ENCODE measurements at places on chromosomes 12 and 14.

DNA sequence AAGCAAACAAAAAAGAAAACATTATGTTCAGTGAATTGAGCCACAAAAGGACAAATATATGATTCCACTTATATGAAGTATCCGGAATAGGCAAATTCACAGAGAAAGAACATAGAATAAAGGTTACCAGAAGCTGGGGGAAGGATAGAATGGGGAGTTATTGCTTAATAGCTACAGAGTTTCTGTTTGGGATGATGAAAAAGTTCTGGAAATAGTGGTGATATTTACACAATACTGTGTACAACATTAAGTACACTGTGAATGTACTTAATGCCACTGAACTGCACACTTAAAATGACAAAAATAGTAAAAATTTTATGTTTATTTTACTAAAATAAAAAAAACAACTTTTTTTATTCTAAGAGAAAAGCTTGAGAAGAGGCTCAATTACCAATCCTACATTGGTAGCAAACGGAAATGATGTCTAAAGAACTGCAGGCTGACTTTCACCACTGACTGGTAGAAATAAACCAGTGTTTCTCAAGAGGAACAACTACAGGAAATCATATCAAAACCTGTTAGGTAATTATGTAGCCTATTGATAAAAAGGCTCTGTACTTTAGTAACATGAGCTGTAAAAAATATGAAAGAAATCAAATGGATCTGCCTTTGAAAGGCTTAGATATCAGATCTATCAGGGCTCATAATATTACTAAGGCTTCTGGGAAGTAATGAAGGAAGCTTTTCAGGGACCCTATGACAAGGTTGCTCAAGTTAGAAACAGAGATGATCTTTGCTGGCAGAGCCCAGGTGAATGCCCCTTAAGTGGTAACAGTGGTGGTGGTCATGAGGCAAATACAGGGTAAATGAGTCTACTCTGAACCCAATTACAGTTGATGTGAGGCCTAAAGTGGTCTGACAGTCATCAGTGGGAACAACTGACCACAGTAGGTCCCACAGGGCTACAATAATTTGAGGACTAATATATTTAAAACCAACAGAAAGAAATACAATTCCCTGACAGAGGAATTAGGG, 41.3 kb downstream of the BAZ1A start:
- DNase-seq: no peak

- DNase-seq: no peak
Observed at GRCh38 chr14:60590991-60591414, 58.3 kb downstream of the SIX1 start.

DNA sequence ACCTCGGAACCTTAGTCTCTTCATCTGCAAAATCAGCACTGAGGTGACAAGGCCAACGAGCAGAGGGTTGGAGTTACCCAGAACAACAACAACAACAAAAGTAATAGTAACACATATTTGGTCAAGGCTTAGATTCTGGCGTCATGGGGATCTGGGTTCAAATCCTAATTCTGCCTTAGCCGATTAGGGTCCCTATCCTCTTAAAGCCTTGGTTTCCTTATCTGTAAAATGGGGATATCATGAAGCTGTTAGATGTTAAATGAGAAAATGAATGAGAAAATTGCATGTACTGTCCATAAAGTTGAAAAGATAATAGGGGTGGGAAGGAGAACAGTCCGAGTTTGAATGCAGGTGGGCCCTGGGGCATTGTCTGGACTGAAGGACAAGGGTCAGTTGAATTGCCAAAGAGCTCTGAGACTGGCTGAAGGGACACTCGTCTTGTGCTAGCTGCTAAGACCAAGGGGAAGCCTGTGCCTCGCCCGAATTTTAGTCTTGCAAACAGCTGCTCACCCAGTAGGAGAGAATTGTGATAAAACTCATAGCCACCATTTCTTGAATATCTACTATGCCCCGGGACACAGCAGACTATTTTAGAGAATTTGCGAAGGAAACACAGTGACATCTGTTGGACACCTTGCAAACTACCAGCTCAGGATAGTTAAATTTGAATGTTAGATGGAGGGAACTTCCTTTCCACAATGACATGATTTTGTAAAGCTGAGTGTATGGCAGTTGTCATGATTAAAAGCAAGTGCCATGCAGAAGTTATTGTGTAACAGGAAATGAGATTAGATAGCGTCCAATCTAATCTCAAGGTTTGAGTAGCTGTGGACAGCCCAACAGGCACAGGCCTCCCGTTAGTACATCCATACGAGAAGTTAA, 6.8 kb upstream of the HNF1A start:
- DNase-seq: no peak

DNA sequence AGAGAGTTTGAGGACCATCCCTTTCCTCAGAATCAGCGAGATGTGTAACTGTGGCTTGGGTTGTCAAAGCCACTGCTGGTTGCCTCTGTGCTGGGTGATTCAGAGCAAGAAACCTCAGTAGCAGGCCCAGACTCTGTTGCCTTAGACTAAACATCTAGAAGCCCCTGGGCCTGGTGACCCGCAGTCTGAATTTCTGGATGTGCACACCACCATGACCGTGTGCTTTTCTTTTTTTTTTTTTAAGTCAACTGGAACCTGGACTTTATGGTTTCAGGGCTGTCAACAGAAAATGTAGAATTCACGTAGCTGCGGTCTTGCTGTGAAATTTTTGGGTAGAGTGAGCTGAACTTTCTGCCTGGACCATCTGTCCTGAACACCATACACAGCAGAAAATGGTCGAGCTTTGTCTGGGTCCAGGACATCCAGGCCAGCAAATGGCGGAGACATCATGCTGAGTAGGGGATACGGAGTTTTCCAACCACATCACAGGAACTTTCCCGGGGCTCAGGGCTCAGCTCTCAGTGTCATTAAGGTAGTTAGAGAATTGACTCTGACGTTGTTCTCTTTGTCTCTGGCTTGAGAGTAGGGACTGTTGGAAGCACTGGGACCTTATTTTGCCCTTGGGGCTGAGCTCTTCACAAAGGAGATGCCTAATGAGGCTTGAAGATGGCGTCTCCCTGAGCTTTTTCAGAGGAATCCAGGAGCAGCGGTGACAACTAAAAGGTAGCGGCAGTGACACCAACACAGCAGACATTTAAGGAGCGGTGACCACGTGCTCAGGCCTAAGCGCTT, 23.0 kb upstream of the BATF start:
- DNase-seq: no peak

GRCh38 chr12:19953734-19954133, 414.6 kb upstream of the PDE3A start:
- DNase-seq: no peak

- DNase-seq: no peak
Observed at GRCh38 chr12:131263626-131264025, 309.9 kb downstream of the ADGRD1 start.

DNA sequence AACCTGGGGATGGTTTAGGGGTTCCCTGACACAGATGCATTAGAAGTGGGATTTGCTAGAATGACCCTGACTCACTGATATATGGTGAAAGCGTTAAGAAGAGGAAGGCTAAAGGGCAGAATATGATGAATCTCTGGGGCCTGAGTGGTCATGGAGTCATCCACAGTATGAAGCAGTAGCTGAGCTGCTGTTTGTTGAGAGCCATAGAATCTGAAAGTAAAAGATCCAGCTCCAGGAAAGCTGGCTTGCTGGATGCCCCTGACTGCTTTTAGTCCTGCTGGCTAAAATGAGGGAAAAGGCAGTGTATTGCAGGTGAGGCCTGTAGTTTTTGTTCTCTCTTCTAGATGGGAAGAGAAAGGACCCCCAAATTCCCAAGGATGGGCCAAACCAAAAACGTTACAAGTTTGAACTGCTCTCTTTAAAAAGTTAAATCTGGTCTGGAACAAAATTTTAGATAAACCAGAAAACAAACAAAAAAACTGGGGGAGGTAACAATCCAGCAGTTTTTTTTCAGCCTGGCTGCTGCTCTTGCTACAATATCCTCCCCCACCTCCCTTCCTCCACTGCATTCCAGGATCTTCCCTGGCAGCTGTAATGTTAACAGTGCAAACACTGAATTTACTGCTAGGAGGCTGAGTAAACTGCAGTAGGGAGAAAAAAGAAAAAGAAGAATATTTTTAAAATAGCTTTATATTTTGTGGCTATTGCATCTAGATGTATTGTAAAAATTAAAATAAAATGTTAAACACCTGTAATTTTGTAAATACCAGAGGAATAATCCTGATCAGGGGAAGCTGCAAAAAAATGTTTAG, 16.5 kb downstream of the SEL1L start:
- DNase-seq: no peak

DNA sequence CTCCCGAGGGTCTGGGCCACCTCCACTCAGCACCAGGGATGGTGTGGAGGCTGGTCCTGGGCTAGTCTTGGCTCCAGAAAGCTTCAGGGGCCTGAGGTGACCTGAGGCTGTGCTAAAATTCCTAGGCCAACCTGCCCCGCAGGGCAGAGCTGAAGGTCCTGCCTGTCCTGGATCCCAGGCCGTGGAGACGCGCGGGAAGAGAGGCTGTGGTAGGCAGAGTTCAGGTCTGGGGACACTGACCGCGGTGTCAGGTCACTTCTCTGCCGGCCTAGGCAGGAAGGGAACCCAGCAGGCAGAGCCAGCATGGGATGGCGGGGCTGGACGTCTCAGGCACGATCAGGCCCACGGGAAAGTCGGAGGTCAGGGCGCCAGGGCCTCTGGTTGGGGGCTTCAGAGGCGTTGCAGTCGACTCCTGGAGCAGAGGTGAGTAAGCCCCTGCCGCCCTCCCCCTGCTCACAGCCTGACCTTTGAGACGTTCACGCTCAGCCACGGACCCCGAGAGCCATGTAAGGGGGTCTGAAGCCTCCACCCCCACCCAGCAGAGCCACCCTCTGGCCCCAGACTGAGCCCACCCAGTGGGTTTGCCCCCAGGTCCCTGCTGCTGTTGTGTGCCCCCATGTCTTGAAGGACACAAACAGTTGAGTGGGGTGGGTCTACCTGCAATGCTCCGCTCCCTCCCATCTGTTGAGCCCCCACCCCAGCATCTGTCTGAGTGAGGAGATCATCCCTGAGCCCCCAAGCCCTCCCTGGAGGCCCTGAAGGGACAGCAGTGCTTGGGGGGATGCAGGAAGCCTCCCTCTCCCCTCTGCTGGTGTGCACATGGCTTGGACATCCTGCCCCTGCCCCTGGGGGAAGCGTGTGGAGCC, 142.7 kb downstream of the KIF26A start:
- no peak for DNase-seq

GRCh38 chr14:98120831-98121464, 1151.0 kb downstream of the BCL11B start:
- peak; percentile 84 for DNase-seq
